ENCODE measurements at places on chromosomes 11 and 22. TPM values are rescaled to one million over a fixed set of nuclear protein-coding genes. Genes with fewer than 3 reads are reported as not detected.

The FAM111B gene
- total RNA-seq = 2.0 TPM

The ANO3 gene
- 0.36 TPM for total RNA-seq

The MMP1 gene
- total RNA-seq = 1.5 TPM

The OR2D2 gene
- total RNA-seq = not detected

The CLDN5 gene
- 40.5 TPM for total RNA-seq

The IL10RA gene
- total RNA-seq = not detected

The ANO5 gene
- total RNA-seq = not detected

The P4HA3 gene
- total RNA-seq = 8.1 TPM

The PIH1D2 gene
- 0.32 TPM for total RNA-seq

The BAIAP2L2 gene
- 2.4 TPM for total RNA-seq

The TRIM49 gene
- total RNA-seq = not detected

The IGLL5 gene
- not detected for total RNA-seq

The RFPL1 gene
- not detected for total RNA-seq

The CCDC116 gene
- total RNA-seq = 0.16 TPM

The PRR5L gene
- total RNA-seq = 21.5 TPM

The SCUBE2 gene
- total RNA-seq = 9.6 TPM

The ASPHD2 gene
- 3.7 TPM for total RNA-seq

The HTR3B gene
- total RNA-seq = not detected

The C11orf58 gene
- total RNA-seq = 126 TPM

The MAP6 gene
- total RNA-seq = 2.0 TPM

The FIBIN gene
- 7.8 TPM for total RNA-seq

The DMC1 gene
- under 0.01 TPM for total RNA-seq

The GRIK4 gene
- not detected for total RNA-seq

The PNPLA5 gene
- not detected for total RNA-seq

The PANX2 gene
- total RNA-seq = 0.65 TPM

The HARBI1 gene
- total RNA-seq = 5.7 TPM

The LDHAL6A gene
- total RNA-seq = not detected

The OR5AR1 gene
- not detected for total RNA-seq

The PKDREJ gene
- total RNA-seq = not detected

The PDE2A gene
- 4.4 TPM for total RNA-seq

The ZBTB16 gene
- 33.0 TPM for total RNA-seq

The CENATAC gene
- total RNA-seq = 6.3 TPM

The MYO18B gene
- total RNA-seq = under 0.01 TPM

The PTPRCAP gene
- total RNA-seq = not detected

The PAX6 gene
- not detected for total RNA-seq

The SLC5A12 gene
- total RNA-seq = not detected

The PGR gene
- total RNA-seq = 0.49 TPM

The QSER1 gene
- 8.8 TPM for total RNA-seq

The CLMP gene
- 178 TPM for total RNA-seq

The TEX54 gene
- not detected for total RNA-seq

The PRR14L gene
- 13.9 TPM for total RNA-seq

The SSH3 gene
- 10.0 TPM for total RNA-seq

The OR51B2 gene
- total RNA-seq = not detected

The KRTAP5-2 gene
- total RNA-seq = not detected

The SLC37A2 gene
- 0.18 TPM for total RNA-seq

The TSGA10IP gene
- total RNA-seq = not detected

The FOLR2 gene
- total RNA-seq = not detected
